ENCODE measurements at places on chromosomes 5 and 9. TPM values are rescaled to one million over a fixed set of nuclear protein-coding genes. Genes with fewer than 3 reads are reported as not detected.

The PGM5 gene
- polyA plus RNA-seq, result 35.4 TPM

The MARCOL gene
- not detected for polyA plus RNA-seq

The SLC36A2 gene
- polyA plus RNA-seq, result 8.9 TPM

The PPIC gene
- 32.6 TPM for polyA plus RNA-seq

- no peak for DNase-seq
Measured at GRCh38 chr5:68350176-68350575, 134.6 kb downstream of the PIK3R1 start.

GRCh38 chr9:21450733-21451394, 10.6 kb downstream of the IFNA1 start:
- no peak for DNase-seq

DNA sequence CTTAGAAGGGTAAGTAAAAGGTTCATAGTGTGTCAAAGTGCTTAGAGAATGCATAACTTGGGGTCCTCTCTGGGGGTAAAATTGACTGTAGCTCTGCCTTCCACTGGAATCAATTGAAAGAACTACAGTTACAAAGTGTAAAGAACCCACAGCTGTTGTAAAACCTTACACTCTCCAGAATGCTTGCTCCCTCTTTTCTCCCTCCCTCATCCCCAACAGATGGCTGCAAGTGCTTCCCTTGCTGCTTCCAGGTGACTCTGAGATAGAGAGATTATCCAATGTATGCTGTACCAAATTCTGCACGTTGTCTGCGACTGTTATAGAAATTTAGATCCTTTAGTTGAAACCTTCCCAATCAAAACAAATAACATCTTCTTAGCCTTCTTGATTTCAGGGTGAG, 126.0 kb downstream of the STK32A start:
- no peak for DNase-seq

Data from renal cortex interstitium (tissue), 15 donors.